ENCODE measurements at places on chromosomes 2 and 18.

- DNase-seq: no peak
Measured at GRCh38 chr2:207283356-207283755, 117.6 kb upstream of the KLF7 start.

DNA sequence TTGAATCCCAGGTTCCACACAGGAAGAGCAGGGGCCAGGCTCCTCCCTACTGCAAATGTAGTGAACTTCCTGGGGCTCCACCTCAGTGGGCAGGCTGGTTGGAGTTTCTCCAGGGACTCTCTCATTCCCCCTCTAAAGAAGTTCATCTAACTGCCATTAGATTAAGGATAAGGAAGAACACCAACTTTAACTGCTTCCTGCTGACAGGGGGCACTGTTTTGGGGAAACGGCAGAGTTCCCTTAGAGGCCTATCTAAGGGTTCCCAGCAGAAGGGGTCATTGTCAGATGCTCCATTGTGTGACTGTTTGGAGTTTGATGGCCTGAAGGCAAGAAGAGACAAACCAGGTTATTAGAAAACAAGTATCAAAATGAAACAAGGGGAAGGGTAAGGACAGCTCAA, 2159.7 kb upstream of the PIK3C3 start:
- DNase-seq: no peak

GRCh38 chr2:85413592-85414420, 3.6 kb upstream of the CAPG start:
- no peak for DNase-seq

DNA sequence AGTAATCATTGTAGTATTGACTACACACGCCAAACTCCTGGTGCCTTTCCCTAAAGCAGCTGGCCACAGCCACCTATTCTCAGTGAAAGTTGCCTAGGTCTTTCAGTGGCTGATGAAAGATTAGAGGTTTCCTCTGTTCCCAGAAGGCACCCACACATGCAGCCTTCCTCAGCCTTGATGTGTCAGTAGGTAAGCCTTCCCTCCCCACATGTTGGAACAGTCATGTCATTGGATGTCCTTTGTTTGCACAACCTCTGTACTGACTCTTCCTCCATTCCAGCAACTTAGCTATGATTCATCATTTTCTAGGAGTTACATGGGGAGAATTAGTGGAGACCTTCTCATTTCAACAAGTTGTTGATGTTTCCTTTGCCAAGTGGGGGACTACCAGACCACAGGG, 630.8 kb upstream of the SLC39A10 start:
- no peak for DNase-seq

DNA sequence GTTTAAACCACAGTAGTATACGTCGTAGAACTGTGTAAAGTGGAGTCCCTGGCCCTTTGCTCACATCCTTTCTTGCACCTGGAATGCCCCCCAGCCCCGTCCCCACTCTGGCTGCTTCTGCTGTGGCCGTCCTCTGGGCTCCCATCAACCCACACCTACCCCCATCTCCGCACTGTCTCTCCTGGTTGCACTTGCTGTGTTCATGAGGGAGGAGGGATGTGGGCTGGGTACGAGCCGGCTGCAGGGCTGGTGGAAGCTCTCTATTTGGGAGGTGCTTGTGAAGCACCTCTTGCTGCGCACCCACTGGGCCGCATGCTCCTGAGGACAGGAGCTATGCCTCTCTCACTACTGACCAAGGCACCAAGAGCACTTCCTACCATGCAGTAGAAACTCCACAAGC, 5.1 kb downstream of the OR6B3 start:
- no peak for DNase-seq

GRCh38 chr2:217938036-217938435, 64.8 kb downstream of the TNS1 start:
- no peak for DNase-seq

Data from AG09309 (cell line).